Activated CD4-positive, alpha-beta T cell treated with anti-CD3 and anti-CD28 coated beads, Interleukin-2, amount 10 ng/mL, durations not matched to agents 7 days and 5 days (primary cell): ENCODE measurements at places on chromosomes 1 and 21.
A peak's percentile ranks its signal among the peaks of the same experiment; 100 is the strongest.

DNA sequence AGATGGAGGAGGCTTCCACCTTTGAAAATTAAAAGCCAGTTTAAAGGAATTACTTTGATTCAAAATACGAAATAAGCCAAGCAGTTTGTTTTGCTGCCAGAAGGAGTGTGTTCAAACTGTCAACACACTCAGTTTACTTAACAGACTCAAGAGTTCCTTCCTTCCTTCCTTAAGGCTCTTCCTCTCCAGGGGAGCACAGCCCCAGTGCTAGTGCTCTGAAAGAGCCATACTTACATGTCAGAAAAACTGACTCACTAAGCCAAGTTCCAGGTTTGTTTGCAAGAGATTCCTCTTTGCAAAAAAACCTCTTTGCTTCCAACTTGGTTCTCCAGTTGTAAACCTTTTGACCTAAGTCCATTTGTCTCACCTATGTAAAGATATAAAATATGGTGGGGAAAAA lies 14.3 kb downstream of the SETD4 start:
- no peak for DNase-seq

- DNase-seq = peak; percentile 50
Measured at GRCh38 chr1:229430761-229431283, 3.1 kb downstream of the ACTA1 start.

DNA sequence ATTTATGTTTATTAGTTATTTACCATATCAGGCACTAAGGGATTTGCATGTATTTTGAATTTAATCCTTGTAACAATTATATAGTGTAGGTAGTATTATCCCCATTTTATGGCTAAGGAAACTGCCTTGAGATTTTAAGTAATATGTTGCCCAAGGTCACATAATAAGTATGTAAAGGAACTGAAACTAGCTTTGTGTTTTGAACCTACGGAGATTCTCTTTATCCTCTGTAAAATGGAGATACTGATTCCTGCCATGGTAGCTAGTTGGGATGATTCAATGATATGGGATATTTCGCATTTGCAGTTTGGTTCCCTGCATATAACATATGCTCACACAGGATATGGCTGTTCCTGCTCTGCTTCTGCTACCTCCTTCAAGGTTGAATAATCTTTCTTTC lies 144.3 kb downstream of the ST6GALNAC3 start:
- DNase-seq = no peak

DNA sequence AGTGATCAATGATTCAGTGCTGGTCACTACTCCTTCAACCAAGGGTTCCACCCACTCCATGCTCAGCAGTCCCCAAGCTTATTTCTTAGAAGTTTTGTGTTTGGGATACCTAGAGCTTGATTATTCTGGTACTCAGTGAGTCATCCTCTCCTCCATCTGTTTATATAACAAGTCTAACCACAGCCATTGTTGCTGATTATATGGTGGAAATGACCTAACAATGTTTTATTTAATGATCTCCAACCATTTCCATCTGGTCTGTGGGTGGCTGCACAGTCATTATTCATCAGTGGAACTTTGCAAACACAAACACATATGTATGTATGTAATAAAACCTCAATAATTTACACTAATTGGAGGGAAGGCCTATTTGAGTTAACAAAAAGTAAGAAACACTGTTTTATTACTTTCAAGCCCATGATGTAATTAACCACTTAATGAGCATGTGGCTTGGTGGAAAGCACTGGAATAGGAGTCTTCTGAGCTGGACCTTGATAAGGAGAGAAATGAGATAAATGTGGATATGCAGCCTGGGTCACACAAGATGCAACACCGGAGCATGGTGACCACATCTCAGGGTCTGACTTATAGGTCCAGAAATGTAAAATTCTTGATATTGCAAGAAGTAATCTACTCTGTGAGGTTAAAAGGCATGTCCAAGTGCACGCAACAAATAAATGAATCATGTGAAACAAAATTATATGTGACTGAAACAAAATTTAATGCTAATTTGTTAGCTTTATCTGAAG lies 99.0 kb upstream of the WLS start:
- no peak for DNase-seq

GRCh38 chr1:228007049-228007800 lies 427 bp downstream of the WNT3A start:
- DNase-seq = no peak

DNA sequence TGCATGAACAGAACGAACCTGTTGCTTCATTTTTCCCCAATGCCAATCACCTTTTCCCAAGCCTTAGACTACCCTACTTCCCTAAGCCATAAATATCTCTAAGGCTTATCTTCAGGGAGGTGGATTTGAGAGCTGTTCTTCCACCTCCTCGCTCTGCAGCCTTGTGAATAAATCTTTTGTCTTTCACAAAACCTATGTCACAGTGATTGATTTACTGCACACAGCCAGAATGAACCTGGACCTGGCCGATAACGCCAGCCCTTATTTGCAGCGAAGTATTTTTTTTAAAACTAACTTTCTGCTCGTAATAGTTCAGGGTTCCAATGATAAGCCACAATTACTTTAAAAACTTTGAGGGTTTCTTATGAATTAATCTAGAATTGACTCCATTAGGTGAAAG lies 632.6 kb downstream of the PTPRU start:
- no peak for DNase-seq

GRCh38 chr1:160078512-160079195 lies 2.7 kb upstream of the KCNJ9 start:
- peak; percentile 65 for DNase-seq

GRCh38 chr1:145859491-145860023 lies 676 bp upstream of the PIAS3 start:
- peak; percentile 80 for DNase-seq

DNA sequence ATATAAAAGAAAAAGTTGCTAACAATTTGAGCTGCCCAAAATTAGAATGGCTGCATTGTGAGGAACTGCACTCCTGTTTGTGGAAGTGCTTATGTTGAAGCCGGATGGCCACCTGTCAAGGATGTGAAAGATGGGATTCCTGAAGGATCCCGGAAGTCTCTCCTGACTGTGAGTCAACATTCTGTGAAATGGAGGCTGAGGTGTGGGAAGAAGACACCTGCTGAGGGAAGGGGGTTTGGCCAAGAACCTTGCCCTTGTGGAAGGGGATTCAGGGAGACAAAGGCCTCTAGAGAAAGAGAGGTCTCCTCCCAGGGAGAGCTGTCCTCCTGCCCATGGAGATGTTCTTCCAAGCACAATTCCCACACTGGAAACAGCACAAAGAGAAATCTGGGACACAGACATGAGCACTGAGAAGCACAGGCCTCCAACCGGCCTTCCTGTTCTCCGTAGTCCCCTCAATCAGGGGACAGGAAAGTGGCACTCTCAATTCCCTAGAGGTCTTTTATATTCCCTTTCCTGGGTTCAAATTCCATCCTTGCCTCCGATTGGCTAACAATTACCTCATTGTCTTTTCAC lies 70.5 kb downstream of the CD2 start:
- no peak for DNase-seq

DNA sequence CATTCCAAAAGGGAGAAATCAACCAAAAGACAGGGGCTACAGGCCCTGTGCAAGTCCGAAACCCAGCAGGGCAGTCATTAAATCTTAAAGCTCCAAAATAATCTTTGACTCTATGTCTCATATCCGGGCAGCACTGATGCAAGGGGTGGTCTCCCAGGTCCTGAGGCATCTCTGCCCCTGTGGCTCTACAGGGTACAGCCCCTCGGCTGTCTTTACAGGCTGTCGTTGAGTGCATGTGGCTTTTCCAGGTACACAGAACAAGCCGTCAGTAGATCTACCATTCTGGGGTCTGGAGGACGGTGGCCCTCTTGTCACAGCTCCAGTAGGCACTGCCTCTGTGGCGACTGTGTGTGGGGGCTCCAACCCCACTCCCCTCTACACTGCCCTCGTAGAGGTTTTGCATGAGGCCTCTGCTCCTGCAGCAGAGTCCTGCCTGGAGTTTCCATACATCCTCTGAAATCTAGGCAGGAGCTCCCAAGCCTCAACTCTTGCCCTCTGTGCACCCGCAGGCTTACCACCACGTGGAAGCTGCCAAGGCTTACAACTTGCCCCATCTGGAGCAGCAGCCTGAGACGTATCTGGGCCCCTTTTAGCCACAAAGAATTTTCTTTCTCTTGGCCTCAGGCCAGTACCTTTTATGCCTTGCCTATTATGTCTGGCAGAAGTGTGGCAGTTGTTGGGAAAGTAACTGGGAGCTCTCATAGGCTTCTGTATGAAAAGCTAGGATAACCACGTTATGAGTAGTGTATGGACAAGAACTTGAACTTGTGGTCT lies 52.5 kb downstream of the POU2F1 start:
- DNase-seq = no peak
